ENCODE measurements at places on chromosomes 5 and 9.

- no peak for DNase-seq
Observed at GRCh38 chr5:160377651-160378050, 7.2 kb upstream of the C1QTNF2 start.

DNA sequence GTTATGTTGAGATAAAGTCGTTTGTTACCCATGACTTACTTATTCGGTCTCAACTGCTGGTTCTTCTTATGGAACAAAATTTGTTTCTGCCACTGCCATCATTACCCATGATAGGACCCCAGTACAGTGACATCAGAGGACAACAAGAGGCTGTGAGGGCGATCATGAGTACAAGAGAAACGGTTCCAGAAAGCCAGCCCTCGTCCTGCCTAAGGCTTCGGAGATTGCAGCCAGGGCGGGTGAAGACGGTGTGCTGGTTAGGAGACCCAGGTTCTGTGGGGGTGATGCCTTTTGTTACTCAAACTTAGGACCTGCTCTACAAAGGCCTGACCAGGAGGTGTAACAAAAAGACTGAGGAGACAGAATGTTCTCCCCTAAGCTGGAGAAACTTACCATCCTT is 10.9 kb downstream of the FYB1 start:
- no peak for DNase-seq

- DNase-seq: no peak
Observed at GRCh38 chr5:76514292-76514691, 108.9 kb downstream of the F2RL2 start.

GRCh38 chr9:113454914-113455761 is 8.4 kb upstream of the RGS3 start:
- peak; percentile 83 for DNase-seq

GRCh38 chr5:154044099-154044498 is 5.3 kb downstream of the MFAP3 start:
- no peak for DNase-seq

GRCh38 chr5:97229196-97229595 is 46.1 kb upstream of the RIOK2 start:
- DNase-seq: no peak

DNA sequence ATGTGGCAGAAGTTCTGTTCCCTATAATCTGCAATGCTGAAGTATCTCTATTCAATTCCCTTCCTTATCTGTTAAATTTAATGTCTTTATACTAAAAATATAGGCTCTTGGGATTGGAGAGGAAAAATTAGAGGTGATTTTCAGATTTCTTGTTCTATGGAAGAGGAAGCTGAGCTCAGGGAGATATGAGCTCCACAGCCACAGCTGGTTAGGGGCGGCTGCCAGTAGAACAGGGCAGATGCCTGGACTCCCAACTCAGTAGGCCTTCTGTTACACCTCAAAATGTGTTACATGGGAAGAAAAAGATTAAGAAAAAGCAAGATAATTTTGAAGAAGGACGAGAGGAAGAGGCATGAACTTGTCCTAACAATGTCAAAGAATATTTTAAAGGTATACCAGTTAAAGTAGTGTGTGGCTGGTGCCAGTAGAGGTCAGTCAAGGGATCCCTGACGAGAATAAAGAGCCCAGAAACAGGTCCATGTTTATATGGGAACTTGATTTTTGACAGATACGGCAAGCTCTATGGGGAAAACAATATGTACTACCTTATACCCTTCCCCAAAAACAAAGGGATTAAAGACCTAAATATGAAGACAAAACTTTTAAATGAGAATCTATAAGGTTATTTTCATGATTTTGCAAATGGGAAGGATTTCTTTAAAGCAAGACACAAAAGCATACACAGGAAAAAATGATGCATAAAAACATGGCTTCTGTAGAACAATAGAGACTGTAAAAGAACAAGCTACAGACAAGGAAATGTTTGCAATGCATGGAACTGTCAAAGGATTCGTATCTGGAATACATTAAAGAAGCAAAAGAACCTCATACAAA is 28.7 kb downstream of the DNAJC21 start:
- peak; percentile 13 for DNase-seq

- DNase-seq: peak; percentile 57
Observed at GRCh38 chr9:131627648-131628458, 82.5 kb downstream of the PRRT1B start.

DNA sequence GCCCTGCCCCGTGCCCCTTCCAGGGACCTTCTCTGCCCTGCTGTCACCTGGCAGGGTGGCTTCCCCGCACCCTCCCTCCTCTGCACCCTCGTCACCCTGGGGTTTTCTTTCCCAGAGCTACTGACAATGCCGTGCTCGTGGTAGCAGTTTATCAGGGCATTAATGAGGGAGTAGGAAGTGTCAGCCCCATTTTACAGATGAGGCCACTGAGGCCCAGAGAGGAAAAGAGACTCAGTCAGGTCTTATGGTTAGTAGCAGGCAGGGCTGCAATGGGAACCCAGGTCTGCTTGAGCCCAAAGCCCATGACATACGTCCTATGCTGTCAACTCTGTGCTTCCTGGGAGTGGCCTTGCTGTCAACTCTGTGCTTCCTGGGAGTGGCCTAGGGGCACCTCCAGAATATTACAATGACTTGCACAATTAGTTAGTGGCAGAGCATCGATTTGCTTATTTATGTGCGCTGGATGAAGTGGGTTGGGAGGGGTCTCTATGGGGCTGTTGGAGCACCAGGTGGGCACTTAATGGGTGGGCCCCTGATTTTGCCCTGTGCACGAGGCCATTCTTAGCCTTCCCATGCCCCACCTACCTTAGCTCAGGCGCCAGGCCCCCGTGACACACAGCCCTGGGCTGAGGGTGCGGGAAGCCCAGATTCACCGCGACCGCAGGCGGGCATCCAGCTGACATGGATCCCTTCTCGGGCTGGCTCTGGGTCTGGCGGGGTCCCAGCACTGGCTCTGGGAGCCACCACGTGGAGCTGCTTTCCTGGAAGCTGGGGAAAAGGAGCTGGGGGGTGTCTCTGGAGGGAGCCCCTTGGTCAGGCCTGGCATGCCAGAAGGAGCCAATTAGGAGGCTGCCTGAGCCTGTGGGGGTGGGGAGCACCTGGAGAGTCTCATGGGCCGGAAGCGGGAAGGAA is 82.0 kb upstream of the ORM1 start:
- no peak for DNase-seq

- peak; percentile 4 for DNase-seq
Observed at GRCh38 chr9:34179213-34180136, 632 bp downstream of the UBAP1 start.

DNA sequence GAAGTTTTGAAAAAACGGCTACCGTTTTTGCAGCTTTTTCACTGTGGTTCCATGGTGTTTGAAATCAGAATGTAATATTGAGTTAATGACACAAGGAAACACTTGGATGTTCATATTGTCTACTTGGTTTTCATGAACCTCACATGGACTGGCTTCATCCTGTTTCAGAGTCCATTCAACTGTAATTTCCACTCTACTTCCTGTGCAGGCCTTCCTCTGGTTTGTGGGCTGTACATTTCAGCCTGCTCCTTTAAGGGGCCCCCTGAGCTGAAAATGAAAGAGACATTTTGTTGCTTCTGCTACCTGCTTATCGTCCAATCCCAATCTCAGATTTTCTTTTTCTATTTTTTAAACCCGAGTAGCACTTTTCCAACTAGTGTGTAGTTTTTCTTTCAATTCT is 41.8 kb upstream of the CDKN2B start:
- DNase-seq: no peak

DNA sequence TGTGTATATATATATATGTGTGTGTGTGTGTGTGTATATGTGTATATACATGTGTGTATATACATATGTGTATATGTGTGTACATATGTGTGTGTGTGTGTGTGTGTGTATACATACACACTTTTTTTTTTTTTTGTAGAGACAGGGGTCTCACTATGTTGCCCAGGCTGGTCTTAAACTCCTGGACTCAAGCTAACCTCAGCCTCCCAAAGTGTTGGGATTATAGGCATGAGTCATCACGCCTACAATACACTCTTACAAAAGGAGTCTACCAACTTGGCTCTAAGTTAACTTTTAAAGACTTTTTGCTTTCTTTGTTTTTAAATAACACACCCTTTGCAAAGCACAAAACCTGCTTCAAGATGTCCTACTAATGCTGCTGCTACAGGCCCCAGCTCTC is 2.1 kb downstream of the C9orf78 start:
- DNase-seq: no peak

DNA sequence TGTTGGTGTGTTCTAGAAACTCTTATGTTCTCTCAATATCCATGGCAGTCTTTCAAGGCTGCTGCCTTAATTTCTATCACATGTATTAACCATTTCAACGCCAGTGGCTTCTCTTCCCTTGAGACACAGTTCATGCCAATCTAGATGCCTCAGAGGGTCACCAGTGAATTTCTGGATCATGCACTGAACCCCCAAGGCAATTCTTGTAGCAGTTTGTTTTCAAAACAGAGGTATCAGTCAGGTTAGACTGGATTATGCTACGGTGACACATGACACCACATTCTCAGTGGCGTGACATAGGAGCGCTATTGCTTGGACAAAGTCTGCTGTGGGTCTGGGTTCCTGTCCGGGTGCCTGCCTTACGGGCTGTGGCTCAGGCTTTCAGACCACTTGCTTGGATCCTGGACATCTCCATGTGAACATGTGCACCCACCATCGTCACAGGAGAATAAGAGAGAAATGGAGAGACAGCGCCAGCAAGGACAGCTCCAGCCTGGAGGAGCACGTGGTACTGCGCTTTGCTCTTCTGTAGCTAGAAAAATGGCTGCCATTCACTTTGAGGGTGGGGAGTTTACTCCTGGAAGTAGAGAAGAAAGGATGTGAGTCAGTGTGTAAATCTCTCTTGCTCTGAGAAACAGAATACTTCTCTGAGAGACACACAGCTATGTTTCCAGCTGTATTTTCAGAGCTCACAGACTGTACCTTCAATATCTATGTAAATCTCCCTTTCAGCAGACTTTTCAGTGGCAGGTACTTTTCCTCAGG is 329.3 kb upstream of the ADCY2 start:
- no peak for DNase-seq

DNA sequence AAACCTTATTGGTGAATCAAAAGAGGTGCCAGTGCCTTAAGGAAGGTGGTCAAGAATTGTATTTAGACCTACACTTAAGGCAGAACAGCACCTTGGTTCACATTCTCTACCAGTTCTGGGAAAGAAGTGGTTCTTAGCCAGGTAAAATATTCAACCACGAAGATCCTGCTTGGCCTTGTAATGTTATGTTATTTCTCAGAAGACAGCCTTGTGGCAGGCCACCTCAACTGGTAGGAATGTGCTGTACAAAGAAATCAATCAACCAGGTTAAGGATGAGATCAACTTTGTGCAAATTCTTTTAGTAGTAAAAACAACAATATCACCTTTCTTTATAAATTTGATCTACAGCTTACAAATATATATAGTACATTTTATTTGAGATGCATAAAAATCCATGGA is 246.8 kb downstream of the ARRDC3 start:
- peak; percentile 27 for DNase-seq

DNA sequence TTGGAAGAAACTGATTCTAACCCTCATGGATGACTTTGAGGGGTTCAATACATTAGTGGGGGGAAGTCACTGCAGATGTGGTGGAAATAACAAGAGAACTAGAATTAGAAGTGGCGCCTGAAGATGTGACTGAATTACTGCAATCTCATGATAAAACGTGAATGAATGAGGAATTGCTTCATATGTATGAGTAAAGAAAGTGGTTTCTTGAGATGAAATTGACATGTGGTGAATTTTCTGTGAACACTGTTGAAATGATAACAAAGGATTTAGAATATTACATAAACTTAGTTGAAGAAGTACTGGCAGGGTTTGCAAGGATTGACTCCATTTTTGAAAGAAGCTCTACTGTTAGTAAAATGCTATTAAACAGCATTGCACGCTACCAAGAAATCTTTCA is 113.0 kb downstream of the UGCG start:
- DNase-seq: no peak

DNA sequence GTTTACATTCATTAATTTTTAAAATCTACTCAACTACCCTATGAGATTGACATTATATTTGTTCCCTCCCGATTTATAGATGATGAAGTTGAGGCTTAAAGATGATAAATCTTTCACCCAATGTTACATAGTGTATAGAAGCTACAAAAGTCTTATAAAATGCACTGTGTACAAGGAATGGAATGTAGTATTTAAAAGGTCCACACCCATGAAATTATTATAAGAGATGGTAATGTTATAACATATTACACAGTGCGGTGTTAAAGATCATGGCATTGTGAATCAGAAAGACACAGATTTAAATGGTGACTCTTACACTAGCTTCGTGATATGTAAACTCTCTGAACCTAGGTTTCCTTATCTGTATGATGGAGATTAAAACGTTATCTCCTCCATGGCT is 141.6 kb upstream of the CHD1 start:
- no peak for DNase-seq

DNA sequence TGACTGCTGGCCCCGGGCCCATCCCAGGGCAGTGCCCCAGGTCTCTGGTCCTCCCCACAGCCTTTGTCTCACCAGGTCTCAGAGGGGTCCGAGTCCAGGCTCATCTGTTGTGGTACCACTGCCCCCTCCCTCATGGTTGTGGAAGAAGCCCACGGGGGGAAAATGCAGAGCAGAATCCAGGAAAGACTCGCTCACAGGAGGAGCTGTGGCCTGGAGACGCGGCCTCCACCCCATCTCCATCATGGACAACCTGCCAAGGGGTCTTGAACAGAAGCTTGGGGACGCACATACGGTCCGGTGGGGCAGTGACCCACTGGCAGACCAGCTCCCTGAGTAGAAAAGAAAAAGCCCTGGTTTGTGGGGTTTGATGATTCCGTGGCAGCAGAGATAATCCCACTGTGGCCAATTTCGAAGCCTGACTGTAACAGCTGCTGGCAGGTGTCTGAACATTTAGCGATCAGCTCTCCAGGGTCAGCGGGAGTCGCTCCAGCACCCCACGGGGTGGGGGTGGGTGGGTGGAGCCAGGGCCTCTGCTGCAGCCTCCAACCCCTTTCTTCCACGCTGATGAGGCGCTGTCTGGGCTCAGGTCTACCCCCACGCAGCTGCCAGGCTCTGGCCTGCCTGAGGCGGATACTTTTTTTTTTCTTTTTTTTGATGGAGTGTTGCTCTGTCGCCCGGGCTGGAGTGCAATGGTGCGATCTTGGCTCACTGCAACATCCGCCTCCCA is 1.9 kb upstream of the GRIN1 start:
- no peak for DNase-seq

DNA sequence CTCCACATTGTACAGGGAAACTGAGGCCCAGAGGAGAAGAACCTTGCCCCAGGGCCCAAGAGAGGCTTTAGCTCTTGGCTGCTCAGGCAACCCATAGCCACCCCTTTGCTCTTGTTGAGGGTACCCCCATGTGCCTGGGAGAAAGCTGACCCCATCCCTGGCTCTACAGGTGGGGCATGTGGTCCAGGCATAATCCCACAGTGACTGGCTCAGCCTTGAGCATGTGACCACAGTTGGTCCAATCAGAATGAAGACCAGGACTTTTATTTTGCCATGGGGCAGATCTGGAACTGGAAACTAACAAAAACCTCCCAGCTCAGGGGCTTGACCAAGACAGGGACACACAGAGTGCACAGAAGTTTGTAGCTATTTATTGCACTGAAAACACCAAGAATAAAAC is 29.3 kb downstream of the SLC6A7 start:
- DNase-seq: no peak
